ENCODE measurements at places on chromosomes 1 and 21. TPM values are rescaled to one million over a fixed set of nuclear protein-coding genes. Genes with fewer than 3 reads are reported as not detected.

Gene GPR161
- total RNA-seq = 22.6 TPM

Gene PPFIA4
- 32.2 TPM for total RNA-seq

Gene OR2T12
- not detected for total RNA-seq

Gene PLA2G2C
- total RNA-seq = not detected

Gene GJA9
- total RNA-seq = 0.07 TPM
